ENCODE measurements at places on chromosomes 2 and 18. TPM values are rescaled to one million over a fixed set of nuclear protein-coding genes. Genes with fewer than 3 reads are reported as not detected.

- H3K27ac ChIP-seq: no peak overlapping the region
- no peak overlapping the region for H3K4me3 ChIP-seq
- H3K27me3 ChIP-seq: no peaks in the 10 kb centered on the region
- no peak for DNase-seq
Measured at GRCh38 chr2:184875911-184876310, 277.6 kb downstream of the ZNF804A start.

DNA sequence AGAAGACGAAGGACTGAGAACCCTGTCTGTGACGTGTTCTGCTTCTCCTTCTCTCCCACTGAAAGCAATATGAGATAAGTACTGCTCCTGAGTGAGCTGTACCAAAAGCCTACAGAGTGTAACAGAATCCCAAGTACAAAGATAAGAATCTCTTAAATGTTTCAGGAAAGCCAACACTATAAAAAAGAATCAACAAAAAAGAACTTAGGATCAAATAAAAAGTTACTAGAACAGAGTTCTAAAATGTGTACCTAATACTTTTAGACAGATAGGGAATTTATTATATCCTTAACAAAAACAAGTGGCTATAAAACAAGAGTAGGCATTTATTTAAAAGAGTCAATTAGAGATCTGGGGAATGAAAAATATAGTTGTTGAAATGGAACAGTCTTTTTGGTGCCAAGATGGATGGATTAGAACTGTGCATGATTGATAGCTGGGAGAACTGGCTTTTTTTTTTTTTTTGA, 49.0 kb downstream of the NCOA1 start:
- H3K36me3 ChIP-seq: no peaks in the 10 kb centered on the region
- no peaks in the 10 kb centered on the region for H3K27me3 ChIP-seq
- no peaks in the 10 kb centered on the region for H3K4me1 ChIP-seq
- H3K27ac ChIP-seq: no peak overlapping the region
- no peak overlapping the region for H3K4me3 ChIP-seq
- peak; percentile 27 for DNase-seq

GRCh38 chr18:34841891-34842290, 131.8 kb downstream of the DTNA start:
- no peaks in the 10 kb centered on the region for H3K4me1 ChIP-seq
- H3K36me3 ChIP-seq: no peaks in the 10 kb centered on the region
- no peak for DNase-seq
- H3K4me3 ChIP-seq: no peak overlapping the region
- H3K27me3 ChIP-seq: no peaks in the 10 kb centered on the region
- no peak overlapping the region for H3K27ac ChIP-seq

DNA sequence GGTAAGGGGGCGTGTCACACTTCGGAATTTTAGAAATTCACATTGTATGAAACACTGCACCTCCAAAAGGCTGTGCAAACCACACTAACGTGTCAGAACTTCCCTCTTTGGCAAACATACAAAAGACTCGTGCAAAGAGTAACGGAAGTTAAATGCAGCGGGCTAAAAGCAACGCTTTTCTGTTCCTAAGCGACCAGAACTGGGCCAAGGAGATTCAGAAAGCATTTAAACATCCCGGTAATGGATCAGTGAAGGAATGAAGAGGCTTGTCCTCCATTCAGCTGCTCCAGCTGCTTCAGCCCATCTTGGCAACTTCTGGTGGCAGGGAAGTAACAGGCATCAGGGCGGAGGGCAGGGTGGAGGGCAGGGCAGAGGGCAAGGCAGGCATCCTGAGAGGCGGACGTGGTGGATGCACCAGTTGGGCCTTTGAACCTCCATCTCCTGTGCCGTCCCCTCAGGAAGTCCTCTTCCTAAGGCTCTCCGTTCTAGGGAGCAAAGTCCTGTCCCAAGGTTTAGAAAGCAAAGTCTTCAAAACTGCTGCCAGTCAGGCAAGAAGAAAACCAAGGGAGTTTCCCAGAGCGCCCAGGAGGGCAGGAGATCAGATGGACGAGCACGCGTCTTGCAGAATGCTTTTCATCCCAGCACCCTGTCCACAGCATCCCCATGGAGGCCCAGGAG, 230.7 kb downstream of the ZNF516 start:
- no peaks in the 10 kb centered on the region for H3K27me3 ChIP-seq
- H3K4me3 ChIP-seq: no peak overlapping the region
- H3K4me1 ChIP-seq: no peaks in the 10 kb centered on the region

- no peak overlapping the region for H3K4me3 ChIP-seq
- H3K36me3 ChIP-seq: no peaks in the 10 kb centered on the region
- DNase-seq: no peak
- H3K27ac ChIP-seq: no peak overlapping the region
- no peaks in the 10 kb centered on the region for H3K27me3 ChIP-seq
Measured at GRCh38 chr2:228239207-228239906, 57.9 kb upstream of the SPHKAP start.

DNA sequence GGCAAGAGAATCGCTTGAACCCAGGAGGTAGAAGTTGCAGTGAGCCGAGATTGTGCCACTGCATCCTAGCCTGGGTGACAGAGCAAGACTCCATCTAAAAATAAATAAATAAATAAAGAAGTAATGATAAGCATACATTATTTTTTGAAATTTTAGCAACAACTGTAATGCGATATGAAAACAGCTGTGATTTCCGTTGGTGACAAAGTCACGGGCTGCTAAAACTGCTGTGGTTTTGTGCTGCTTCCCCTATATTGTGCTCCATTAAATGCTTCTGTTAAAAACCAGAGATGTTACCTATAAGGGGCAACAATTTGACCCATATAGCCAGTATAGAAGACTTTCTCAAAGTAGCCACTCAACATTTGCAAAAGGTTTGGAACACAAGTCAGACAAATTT, 8.3 kb downstream of the TRIM54 start:
- H3K4me1 ChIP-seq: no peaks in the 10 kb centered on the region
- no peaks in the 10 kb centered on the region for H3K36me3 ChIP-seq
- no peak overlapping the region for H3K27ac ChIP-seq
- no peaks in the 10 kb centered on the region for H3K27me3 ChIP-seq
- no peak for DNase-seq

DNA sequence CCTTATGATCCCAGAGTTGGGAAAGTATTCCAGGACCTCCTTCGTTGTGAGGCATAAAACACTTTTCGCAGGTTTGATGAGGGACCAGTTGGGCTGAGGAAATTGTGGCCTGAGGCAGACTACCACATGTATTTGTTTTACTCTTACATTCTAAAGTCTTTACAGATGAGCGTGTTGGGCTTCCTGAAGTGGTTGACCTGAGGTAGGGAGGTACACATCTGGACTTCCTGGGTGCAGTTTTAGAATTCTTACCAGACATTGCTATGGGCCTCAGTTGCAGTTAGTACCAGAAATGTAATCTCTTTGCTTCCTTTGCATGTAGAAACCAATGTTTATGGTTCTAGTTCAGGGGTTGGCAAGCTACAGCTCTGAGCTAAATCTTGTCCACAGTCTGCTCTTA, 48.7 kb downstream of the COA5 start:
- H3K4me3 ChIP-seq: no peak overlapping the region
- no peaks in the 10 kb centered on the region for H3K27me3 ChIP-seq
- H3K4me1 ChIP-seq: no peaks in the 10 kb centered on the region
- no peak overlapping the region for H3K27ac ChIP-seq
- no peak for DNase-seq

- H3K4me1 ChIP-seq: no peaks in the 10 kb centered on the region
- DNase-seq: no peak
- H3K27me3 ChIP-seq: no peaks in the 10 kb centered on the region
Measured at GRCh38 chr18:3651266-3651665, 201.3 kb downstream of the TGIF1 start.

DNA sequence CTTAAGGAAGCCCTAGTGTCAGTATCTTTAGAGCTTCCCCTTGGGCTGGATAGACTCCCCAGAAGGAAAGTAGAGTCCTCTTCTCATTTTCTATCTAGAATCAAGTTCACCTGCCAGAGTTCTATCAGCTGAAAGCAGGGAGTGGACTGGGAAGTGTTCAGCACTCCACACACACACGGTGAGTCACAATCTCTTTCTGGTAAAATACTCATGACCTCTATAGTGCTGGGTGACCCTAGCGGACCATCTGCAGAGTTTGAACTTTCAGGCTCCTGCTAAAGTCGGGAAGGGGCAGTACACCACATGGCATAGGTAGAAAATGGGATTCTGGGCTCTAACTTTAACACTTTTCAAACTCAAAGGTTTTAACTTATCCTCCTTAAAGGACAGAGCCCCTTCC, 43.3 kb downstream of the SAP130 start:
- H3K36me3 ChIP-seq: no peaks in the 10 kb centered on the region
- H3K4me1 ChIP-seq: no peaks in the 10 kb centered on the region

DNA sequence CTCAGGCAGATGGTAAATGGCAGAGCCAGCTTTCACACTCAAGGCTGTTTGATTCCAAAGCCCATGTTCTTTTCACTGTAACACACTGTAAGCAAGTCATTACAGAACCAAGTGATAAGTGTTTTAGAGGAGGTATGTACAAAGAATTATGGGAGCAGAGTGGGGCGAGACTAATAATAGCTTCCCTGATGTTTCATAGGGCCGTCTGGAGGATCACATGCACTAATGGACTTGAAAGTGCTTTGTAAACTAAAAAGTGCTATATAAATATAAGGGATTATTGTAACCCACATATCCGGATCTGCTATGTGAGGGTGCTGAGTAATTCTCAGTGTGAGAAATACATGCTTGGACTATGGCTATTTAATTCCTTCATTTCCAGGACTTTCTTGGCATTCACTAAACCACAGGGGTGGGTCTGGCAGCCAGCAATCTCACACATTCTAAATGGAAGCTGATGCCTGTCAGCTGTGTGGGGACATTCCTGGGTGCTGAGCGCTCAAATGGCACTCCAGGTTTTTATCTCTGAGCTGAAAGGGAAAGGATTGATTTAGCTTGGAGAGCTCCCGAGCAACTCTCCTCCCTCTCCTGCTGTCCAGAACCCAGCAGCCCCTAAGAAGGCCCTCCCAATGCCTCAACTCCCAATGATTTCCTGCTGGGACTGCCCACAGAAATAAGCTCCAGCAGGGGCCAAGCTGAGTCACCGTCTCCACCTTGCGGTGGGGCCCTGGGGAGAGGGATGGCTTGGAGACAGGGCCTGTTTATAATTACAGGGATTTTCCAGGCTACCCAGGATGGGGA, 222.8 kb downstream of the SOX11 start:
- no peaks in the 10 kb centered on the region for H3K27me3 ChIP-seq
- H3K27ac ChIP-seq: no peak overlapping the region
- H3K36me3 ChIP-seq: no peaks in the 10 kb centered on the region
- DNase-seq: no peak

- H3K27ac ChIP-seq: no peak overlapping the region
- no peaks in the 10 kb centered on the region for H3K36me3 ChIP-seq
- H3K4me1 ChIP-seq: no peaks in the 10 kb centered on the region
- no peaks in the 10 kb centered on the region for H3K27me3 ChIP-seq
- H3K4me3 ChIP-seq: no peak overlapping the region
- DNase-seq: no peak
Measured at GRCh38 chr18:78582181-78582709, 397.4 kb upstream of the SALL3 start.

DNA sequence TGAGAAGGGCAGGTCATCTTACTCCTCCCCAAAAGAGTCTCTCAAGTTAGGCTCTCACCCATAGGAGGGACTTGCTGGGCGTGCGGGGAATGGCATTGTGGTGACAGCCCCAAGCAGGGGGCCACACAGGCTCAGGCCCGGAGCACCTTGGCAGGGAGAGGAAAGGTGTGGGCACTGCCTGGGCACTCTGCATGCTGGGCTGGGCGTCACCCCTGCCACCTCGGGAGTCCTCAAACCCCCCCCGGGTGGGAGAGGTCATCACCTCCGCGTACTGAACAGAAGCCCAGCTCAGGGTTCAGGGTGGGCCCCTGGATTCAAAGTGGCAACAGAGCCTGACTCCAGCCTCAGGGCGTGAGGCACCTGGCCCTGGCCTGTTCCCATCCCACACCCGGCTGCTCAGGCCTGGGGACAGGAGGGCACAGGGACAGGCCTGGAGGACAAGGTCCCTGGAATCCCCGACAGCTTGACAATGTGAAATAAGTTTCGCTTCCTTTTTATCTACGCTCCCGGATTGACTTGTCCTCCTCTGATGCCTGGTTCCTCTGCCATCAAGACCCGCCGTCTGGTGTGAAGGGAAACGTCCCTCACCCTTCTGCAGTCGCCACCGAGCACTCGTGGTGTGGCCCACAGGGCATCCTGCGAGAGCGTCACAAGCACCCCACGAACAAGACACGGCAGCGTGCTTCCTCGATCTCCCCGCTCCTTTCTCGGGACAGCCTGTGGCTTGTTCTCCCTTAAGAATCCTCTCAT, 97.8 kb downstream of the HDAC4 start:
- H3K36me3 ChIP-seq: no peaks in the 10 kb centered on the region
- H3K4me1 ChIP-seq: peaks cover 30% of the 10 kb centered on the region
- no peak for DNase-seq
- no peak overlapping the region for H3K27ac ChIP-seq
- no peak overlapping the region for H3K4me3 ChIP-seq

The SLC11A1 gene
- total RNA-seq: 10.8 TPM

The PCARE gene
- not detected for total RNA-seq

The C2orf81 gene
- 6.8 TPM for total RNA-seq

DNA sequence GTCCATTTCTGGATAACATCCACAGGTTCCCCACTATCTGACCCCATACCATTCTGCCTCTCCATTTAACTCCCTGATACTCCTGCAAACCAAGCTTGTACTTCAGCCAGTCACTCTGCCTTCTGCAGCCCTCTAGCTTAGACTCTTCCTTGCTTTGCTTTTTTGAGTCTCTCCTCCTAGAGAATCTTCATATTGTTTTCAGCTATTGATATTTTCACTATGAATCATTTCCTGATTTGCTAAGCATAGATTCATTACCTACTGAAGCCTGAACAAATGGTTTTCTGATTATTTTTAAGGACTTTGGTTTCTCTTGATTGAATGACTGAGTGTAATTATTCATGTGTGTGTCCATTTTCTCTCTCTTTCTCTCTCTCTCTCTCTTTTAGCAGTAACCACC, 2102.3 kb upstream of the CELF4 start:
- H3K4me3 ChIP-seq: no peak overlapping the region
- DNase-seq: no peak
- no peak overlapping the region for H3K27ac ChIP-seq
- no peaks in the 10 kb centered on the region for H3K27me3 ChIP-seq
- H3K36me3 ChIP-seq: no peaks in the 10 kb centered on the region
- no peaks in the 10 kb centered on the region for H3K4me1 ChIP-seq

The CRYGC gene
- total RNA-seq: 1.3 TPM

- no peaks in the 10 kb centered on the region for H3K36me3 ChIP-seq
- no peak overlapping the region for H3K4me3 ChIP-seq
- H3K27ac ChIP-seq: no peak overlapping the region
- no peaks in the 10 kb centered on the region for H3K27me3 ChIP-seq
Measured at GRCh38 chr2:3595985-3596384, 1.1 kb downstream of the COLEC11 start.

GRCh38 chr18:24917767-24918166, 434.2 kb downstream of the ZNF521 start:
- DNase-seq: no peak
- H3K27me3 ChIP-seq: peaks cover 2% of the 10 kb centered on the region
- H3K4me1 ChIP-seq: no peaks in the 10 kb centered on the region
- no peak overlapping the region for H3K27ac ChIP-seq
- no peaks in the 10 kb centered on the region for H3K36me3 ChIP-seq

DNA sequence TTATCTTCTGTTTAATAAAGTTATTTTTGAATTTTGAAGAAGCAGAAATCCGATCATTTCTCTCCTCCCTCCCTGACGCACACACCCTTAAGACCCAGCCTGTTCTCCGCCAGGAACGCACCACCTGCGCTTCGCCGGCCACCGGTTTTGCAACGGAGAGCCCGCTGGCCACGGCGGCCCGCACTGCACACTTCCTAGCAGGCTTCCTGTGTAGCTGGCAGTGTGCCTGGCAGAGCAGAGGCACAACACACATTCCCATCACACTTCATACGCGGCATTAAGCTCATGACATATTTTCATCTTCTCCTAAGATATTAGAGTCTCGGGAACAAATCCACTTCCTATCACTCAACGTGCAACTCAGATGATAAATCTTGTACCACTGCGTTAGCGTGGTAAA, 148.0 kb downstream of the HDAC4 start:
- no peak overlapping the region for H3K27ac ChIP-seq
- no peak overlapping the region for H3K4me3 ChIP-seq
- H3K4me1 ChIP-seq: no peaks in the 10 kb centered on the region
- H3K36me3 ChIP-seq: no peaks in the 10 kb centered on the region
